Right lung (tissue), 10 donors: ENCODE measurements at places on chromosomes 6 and 20. TPM values are rescaled to one million over a fixed set of nuclear protein-coding genes. Genes with fewer than 3 reads are reported as not detected.

Gene AVP
- not detected for polyA plus RNA-seq

Gene TENT5A
- polyA plus RNA-seq, result 6.6 TPM

Gene MDFI
- polyA plus RNA-seq, result 121 TPM

Gene LPIN3
- 14.5 TPM for polyA plus RNA-seq

Gene CLDN20
- polyA plus RNA-seq, result 3.3 TPM

Gene MLIP
- 1.8 TPM for polyA plus RNA-seq

Gene FNDC11
- polyA plus RNA-seq, result 0.68 TPM

Gene HUS1B
- polyA plus RNA-seq, result not detected

GRCh38 chr20:48247961-48248360 is 462.7 kb upstream of the SULF2 start:
- DNase-seq, result no peak

GRCh38 chr6:122780114-122780513 is 598 bp downstream of the FABP7 start:
- no peak for DNase-seq

- DNase-seq, result no peak
Observed at GRCh38 chr6:80340280-80340679, 233.8 kb downstream of the BCKDHB start.

DNA sequence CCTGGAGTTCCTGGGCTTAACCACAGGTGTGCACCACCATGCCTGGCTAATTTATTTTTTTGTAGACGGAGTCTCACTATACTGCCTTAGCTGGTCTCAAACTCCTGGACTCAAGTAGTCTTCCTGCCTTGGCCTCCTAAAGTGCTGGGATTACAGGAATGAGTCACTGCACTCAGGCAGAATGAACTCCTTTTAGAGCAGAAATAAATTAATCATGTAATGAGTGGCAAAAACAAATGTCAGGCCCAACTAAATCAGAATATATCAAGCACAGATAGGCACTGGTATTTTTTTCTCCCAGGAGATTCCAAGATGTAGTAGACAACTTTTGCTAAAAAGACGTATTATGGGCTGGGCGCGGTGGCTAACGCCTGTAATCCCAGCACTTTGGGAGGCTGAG is 2.6 kb downstream of the RPS10 start:
- DNase-seq, result no peak

- no peak for DNase-seq
Observed at GRCh38 chr20:45583502-45583901, 4.4 kb upstream of the WFDC8 start.

GRCh38 chr6:15305496-15305895 is 59.6 kb downstream of the JARID2 start:
- DNase-seq, result no peak

- no peak for DNase-seq
Observed at GRCh38 chr6:156795825-156796224, 18.6 kb downstream of the ARID1B start.

- DNase-seq, result no peak
Observed at GRCh38 chr20:23298926-23299672, 51.5 kb upstream of the NXT1 start.
